Frontal cortex (tissue), 4 donors: ENCODE measurements at places on chromosomes 5 and 9.

- DNase-seq = no peak
These were observed 38.4 kb downstream of the IRX1 start for GRCh38 chr5:3634061-3634460.

DNA sequence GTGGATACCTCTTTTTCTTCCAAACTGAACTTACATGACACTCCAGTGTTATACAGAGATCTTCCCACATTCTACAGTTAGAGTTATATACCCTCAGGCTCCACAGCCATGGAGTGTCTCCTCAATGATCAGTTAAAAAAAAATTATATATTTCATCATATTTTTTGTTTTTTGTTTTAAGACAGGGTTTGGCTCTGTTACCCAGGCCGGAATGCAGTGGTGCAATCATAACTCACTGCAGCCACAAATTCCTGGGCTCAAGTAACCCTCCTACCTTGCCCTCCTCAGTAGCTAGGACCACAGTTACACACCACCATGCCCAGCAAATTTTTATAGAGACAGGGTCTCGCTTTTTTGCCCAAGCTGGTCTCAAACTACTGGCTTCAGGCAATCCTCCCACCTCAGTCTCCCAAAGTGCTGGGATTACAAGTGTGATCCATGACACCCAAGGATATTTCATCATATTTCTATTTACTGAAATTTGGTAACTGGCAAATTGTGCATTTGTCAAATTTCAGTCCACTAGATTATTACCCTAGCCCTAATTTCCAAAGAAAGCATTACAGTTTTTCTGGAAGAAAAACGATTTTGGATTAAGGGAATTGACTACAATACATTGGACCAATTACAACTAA lies 18.1 kb upstream of the SCAI start:
- DNase-seq = no peak

DNA sequence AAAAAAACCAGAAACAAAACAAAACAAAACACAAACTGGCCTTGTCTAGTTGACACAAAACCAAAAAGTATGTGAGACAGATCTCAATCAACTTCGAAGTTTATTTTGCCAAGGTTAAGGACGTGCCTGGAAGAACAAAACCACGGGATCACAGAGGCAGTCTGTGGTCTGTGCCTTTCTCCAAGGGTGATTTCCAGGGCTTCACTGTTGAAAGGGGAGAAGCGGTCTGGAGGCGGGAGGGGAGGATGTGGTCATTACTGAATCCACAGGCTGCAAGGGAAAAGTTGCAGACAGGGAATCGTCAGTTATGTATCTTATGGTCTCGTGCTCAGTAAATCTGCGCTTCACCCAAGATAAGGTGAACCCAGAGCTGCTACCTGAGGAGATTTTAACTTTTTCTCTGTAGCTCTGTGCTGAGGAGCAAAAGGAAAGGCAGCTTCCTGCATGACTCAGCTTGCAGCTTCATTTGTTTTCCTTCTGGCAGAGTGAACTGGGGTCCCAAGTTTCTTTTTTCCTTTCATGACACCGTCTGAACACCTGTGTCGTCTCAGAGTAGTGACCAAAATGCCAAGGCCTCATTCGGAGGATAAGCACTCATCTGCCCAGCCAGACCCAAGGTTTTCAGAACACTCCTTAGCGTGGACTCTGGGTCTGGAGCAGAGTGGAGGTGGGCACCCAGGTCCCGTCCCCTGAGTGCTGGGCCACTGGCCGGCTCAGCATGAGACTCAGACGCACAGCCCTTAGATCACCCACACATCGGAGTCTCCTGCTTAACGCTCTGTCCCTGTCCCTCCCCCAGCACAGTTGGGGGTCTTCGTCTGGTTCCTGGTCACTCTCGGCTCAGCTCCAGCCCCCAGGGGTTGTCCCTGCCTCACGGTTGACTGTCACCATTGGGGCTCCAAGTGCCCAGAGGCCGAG lies 25.9 kb downstream of the ROPN1L start:
- no peak for DNase-seq

DNA sequence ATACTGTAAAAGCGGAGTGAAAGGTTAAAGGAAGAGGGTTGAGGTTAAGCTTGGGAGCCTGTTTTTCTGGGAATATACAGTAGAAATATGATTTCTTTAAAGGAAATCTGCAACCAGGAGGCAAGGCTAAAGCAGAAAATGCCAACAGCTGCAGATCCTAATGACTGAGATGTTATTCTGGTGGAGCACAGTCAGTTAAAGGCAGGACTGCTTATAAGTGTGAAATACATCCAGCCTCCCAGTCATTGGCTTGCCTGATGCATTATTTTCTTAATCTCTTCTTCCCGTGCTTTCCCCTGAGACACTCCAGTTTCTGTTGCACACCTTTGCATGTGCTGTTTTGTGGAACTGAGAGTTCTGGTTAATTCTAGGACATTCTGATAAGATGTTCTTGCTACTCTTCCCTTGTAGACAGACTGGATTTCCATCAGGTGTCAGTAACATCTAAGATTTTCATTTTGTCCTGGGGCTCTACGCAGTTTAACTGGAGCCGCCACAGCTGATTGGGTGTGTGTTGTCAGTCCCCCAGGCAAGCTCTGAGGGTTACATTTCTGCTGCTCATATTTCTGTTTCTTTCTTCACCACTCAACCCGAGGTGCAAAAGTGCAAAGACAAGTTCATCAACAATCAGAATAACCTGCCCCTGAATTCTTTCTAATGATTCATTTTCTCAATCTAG lies 44.4 kb downstream of the CAST start:
- DNase-seq = no peak

DNA sequence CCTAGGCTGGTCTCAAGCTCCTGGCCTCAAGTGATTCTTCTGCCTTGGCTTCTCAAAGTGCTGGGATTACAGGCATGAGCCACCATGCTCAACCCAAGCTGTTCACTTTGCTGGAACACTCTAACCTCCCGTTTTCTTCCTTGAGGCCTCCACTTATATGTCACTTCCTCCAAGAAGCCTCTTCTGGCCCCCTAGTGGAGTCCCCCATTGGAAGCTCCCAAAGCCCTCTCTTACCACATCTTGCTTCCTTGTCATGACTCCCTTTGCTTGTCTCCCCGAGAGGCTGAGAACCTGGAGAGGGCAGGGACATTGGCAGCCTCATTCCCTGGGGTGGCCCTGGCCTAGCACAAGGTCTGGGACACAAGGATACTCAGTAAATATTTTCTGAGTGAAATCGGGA lies 80.8 kb downstream of the PDE6A start:
- no peak for DNase-seq

- no peak for DNase-seq
These were observed 97.0 kb upstream of the ANKRD55 start for GRCh38 chr5:56330167-56330566.

DNA sequence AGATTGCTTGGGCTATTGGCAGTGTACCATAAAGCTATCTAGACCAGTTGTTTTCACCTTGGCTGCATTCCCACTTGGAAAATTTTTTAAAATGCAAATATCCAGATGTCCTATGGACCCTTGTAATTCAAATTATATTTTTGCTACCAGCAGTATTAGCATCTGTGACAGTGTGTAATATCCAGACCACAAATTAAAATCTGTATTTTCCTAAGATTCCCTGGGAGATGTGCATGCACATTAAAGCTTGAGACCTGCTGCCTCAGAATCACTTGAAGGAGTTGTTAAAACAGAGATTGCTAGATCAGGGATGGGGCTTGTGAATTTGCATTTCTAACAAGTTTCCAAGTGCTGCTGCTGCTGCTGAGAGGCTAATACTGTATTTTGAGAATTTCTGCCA lies 381.2 kb upstream of the PDE4D start:
- DNase-seq = no peak

- no peak for DNase-seq
These were observed 454.9 kb downstream of the ENC1 start for GRCh38 chr5:74185599-74185998.

GRCh38 chr5:36870399-36871040 lies 6.0 kb upstream of the NIPBL start:
- no peak for DNase-seq

GRCh38 chr5:123455640-123456039 lies 32.4 kb upstream of the CEP120 start:
- DNase-seq = no peak

DNA sequence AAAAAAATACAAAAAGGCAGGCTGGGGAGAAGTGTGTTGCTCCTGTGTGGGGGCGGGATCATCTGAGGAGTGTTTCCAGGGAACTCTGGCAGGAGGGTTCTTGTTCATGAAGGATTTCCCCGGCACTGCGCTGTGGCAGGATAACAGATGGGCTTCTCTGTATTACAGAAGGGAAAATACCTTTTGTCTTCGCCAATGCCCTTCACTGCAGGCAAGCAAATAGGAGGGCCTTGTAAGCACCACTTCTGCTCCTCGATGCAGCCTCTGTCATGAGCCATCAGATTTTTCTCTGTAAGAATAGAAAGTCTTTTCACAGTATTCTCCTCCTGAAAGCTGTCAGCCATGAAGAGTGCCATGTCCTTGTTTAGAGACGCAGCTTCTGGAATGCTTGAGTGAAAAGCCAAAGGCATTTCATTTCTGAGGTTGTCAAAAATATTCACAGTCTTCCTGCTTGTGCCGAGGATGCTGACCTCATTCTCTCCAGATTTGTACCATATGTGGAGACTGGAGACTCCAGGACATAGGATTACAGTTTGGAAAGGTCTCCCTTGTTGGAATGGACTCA lies 294.0 kb downstream of the YTHDC2 start:
- DNase-seq = no peak

DNA sequence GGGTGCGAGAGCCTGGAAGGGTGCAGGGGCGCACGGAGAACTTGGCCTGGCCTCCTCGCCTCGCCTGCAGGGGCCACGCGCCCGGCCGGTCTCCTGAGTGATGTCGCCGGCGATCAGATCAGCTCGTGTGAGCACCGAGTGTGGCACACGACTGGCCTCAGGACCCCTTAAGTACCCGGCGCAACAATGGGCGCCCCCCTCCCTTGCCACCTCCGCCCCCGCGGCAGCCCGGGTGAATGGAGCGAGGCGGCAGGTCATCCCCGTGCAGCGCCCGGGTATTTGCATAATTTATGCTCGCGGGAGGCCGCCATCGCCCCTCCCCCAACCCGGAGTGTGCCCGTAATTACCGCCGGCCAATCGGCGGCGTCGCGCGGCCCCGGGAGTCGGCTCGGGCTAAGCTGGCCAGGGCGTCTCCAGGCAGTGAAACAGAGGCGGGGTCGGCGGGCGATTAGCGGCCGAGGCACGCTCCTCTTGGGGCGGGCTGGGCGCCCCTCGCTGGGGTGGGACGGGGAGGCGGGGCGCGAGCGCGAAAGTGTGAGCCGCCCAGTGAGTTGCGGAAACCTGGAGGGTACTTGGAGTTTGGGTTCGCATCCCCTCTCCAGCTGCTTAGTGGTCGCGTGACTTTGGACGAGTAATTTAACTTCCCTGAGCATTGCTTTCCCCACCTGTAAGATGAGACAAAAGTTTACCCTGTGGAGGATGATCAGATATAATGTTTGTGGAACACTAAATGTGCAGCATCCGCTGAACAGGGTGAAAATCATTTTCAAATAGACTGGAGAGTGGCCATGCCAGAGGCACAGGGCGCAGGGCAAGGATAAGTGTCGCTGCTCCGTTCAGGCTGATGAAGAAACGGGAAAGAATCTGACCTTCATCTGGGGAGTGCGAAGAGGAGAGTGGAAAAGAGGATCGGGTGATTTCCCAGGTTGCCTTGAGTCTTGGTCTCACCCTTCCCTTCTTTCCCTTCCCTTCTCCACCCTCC lies at the start of gene NEUROG1:
TSS of gene NEUROG1 (minus strand) at position 145 of the 982 bp plus-strand sequence. CDS start 274 bp downstream, outside the sequence.
- no peak for DNase-seq

GRCh38 chr5:143714629-143715028 lies 97.3 kb upstream of the HMHB1 start:
- DNase-seq = no peak

GRCh38 chr9:135479469-135480052 lies at the start of gene PPP1R26:
Gene PPP1R26 (plus strand): TSS chr9:135479782. CDS start chr9:135484511, 4,729 bp downstream.
- DNase-seq = peak; percentile 75

- DNase-seq = no peak
These were observed 40.0 kb downstream of the NACC2 start for GRCh38 chr9:136054798-136055714.

- DNase-seq = no peak
These were observed 161.0 kb downstream of the SPATA31D1 start for GRCh38 chr9:82149501-82149946.

- DNase-seq = no peak
These were observed 89.9 kb upstream of the TXNDC8 start for GRCh38 chr9:110427497-110428104.

GRCh38 chr5:133075572-133076536 lies 24.0 kb downstream of the HSPA4 start:
- DNase-seq = no peak

DNA sequence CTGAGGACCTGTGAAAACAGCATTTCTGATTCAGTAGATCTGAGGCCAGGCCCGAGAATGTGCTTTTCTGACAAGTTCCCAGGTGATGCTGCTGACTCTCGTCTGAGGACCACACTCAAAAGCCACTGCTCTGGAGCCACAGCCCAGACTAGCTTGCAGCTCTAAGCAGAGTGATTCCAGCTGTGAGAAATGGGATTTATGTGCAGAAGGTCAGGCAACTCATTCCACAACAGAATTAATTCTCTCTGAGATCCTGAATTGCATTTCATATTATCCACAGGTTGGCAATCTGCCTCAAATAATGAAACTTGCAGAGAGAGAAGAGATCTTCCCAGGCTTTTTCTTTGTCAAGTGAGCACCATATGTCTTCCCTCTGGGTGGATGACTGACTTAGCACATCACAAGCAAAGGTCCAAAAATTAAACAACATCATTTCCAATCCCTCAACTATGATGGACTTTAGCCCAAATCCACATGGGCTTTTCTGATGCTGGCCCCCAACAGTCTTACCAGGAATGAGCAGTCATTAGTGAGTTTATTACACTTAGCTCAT lies 140.2 kb downstream of the ALDH1A1 start:
- DNase-seq = no peak

- no peak for DNase-seq
These were observed 478.2 kb upstream of the TNC start for GRCh38 chr9:115596021-115596745.

- no peak for DNase-seq
These were observed 52.4 kb upstream of the JAK2 start for GRCh38 chr9:4932681-4933080.

DNA sequence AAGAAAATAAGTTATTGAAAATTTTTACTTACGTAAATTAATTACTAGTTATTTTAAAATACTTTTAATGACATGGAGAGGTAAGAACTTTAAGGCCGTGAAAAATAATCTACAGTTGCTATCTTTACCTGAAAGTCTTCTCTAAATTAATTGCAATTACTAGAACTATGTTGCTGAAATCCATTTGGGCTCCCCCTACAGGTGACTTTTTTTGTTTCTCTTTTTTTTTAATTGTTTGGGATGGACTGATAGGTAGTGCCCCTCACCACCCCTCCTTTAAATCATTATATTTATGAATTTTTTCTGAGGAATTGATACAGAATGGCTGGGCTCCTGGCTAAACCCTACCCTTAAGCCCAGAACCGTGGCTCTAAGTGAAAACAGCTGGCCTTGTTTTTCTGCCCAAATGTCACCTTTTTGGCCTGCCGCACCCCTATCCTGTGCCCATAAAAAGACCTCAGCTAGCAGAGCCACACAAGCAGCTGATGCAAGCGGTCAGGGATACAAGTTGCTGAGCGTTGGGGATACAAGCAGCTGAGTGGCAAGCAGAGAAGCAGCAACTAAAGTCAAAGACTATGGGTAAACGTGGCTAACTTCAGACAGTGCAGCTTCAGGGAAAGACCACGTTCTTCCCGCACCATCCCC lies 315.2 kb upstream of the ACO1 start:
- DNase-seq = no peak
